Kidney epithelial cell (primary cell): ENCODE measurements at places on chromosomes 2 and 18. TPM values are rescaled to one million over a fixed set of nuclear protein-coding genes. Genes with fewer than 3 reads are reported as not detected.

GRCh38 chr2:96772903-96773671 lies 12.4 kb downstream of the CNNM4 start:
- DNase-seq = no peak

- DNase-seq = no peak
Measured at GRCh38 chr2:111705239-111705638, 178.8 kb downstream of the ANAPC1 start.

DNA sequence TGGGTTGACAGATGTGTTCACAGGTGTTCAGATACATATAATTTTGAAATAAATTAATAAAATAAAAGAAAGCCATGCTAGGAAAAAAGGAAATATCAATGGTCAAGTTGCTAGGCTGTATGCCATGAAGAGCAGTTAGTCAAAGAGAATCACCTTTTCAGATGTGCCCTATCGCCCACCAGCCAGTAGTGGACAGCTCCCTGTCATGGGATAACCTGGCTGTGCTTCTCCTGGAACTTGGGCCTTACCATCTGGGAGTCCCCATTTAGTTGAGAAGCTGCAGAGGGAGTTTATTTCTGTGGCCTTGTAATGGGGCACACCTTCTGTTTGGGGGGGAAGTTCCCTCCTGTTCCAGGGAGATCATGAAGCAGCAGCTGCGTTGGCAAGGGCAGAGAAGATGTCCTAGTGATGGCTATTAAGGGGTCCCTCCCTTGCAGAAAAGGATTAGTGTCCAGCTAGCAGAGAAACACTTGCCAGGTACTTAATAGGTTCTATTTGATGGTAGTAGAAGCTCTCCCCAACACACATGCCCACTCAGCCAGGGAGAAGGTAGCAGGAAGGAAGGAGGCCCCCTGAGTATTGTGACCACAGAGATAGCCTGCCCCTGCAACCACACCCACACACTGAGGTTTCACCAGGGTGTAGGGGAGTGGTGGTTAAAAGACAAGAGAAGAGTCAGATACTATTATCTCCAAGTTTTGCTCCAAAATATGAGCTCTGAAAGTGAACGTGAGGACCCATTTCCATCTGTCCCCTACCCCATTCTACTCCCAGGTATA lies 117.7 kb downstream of the B3GNT2 start:
- DNase-seq = no peak

GRCh38 chr2:149226790-149227189 lies 103.6 kb upstream of the LYPD6 start:
- no peak for DNase-seq

DNA sequence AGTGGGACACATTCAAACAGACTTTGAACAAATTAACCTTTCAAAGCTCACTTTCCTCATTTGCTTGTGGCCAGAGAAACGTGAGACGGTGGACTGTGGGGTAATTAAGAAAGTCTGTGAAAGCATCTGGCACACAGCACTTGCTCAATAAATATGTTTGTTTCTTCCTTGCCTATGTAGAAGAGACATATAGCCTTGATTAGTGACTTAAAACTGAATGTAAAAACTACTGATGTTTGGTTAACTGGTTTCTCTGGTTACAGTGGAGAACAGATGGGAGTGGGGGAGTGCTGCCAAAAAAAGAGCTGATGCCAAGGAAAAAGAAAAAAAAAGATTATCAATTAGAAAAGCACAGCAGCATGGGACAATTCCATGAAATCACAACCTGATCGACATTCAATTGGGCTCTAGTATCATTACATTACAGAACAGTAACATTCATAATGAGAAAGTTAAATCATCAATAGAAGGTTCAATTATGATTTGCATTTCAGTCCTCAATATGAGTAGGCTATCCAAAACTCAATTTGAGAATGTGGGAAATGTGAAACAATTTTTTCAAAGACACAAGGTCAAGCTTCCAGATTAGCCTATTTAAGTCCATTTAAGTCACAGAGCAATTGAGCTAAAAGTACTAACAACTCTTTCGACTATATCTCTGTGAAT lies 14.7 kb downstream of the CUL3 start:
- DNase-seq = no peak

DNA sequence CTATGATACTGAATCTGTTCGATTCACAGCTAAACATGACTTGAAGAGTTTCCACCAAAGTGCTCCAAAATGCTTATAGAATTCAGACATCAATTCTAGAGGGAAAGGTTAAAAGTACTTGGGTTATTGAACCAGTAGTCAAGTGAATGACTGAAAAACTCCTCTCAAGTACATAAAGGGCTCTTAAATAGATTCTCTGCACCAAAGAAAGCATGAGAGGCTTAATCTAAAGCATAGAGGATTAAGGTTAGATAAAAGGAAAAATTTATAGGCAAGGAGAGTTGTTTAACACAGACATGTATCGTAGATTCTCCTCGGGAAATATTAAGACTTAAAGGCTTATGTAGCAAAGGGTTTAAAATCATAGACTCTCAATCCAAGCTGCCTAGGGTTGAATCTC lies 701.4 kb downstream of the ERBB4 start:
- DNase-seq = no peak

DNA sequence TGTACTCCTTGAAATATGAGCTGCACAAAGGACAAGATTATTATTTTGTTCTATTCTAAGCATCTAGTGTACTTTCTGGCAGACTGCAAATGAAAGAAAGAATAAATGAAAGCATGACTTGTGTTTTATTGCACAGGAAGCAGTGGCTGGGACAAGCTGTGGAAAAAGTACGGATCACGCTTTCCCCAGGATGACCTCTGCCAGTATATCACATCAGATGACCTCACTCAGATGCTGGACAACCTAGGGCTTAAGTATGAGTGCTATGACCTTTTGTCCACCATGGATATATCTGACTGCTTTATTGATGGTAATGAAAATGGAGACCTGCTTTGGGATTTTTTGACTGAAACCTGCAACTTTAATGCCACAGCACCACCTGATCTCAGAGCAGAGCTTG lies 49.4 kb downstream of the HNMT start:
- DNase-seq = no peak

GRCh38 chr2:117323331-117323730 lies 491.2 kb upstream of the DDX18 start:
- no peak for DNase-seq

Gene CYP26B1
- total RNA-seq = 1.1 and 1.2 TPM in 2 replicates

Gene NPAS2
- 11.2 and 12.8 TPM in 2 replicates for total RNA-seq
